ENCODE measurements at places on chromosomes 3 and 15.

- DNase-seq: no peak
These were observed 64.9 kb upstream of the RAD18 start for GRCh38 chr3:9028134-9028533.

GRCh38 chr15:100310513-100311153, 31.1 kb downstream of the ADAMTS17 start:
- DNase-seq: no peak

- no peak for DNase-seq
These were observed 48.8 kb downstream of the CD86 start for GRCh38 chr3:122103821-122104514.

GRCh38 chr3:143848704-143849103, 436 bp upstream of the SLC9A9 start:
- no peak for DNase-seq

DNA sequence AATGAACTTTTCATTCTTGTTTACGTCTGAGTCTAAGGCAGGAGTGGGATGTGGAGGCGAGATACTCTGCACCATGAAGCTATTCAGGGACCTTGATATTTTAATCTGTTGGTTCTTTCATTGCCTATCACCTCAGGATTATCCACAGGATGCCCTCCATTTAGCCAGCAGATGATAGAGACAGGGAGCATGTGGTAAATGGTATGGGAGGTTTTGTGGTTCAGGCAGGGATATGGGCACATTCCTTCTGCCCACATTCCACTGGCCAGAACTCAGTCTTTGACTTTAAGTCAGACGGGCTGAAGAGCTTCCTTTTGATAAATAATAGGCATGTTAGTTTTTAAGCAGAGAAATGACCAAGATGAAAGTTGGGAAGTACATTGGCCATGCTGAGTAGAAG, 548.0 kb upstream of the CCDC54 start:
- no peak for DNase-seq

Measured in non-pigmented ciliary epithelial cell (primary cell).